ENCODE measurements at places on chromosomes 2 and 18. TPM values are rescaled to one million over a fixed set of nuclear protein-coding genes. Genes with fewer than 3 reads are reported as not detected.

The PMS1 gene
- total RNA-seq = 52.7 TPM

DNA sequence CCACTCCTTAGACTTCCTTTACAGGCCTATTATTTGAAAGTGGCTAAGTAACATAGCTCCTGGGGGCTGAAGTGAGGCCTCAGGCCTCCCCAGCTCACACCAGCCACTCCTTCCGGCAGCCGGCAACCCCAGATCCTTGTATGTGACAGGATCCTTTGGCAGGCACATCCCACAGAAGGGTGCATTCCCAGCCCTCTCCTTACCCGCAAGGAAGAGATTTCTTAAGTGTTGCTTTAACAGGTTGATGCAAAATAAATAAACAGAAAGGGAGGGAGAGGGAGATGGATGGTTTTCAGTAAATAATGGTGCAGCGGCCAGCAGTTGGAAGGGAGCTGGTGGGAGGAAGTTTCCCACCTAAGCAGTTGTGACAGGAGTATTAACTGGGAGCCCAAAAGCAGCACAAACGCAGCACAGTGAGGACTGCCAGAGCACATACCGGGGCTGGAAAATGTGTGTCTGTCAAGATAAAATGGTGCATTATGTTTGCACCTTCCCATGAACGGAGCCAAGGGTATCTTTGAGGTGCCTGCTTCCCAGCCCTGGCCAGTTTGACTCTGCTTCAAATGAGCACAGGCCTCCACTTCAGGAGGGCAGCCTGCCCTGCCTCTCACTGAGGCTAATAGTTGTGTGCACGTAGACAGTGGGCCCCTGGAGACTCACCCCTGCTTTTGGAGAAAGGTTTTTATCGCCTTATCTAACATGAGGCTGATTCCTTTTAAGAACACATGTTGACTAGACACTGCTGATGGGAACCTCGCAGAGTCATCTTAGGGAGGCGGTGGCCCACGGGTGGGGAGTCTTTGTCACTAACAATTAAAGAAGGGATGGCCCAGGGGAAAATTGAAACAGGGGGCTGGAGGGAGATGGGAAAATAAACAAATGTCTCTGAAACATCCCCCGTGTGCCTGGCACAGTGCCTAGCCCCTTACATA lies 32.8 kb downstream of the NRP2 start:
- H3K4me1 ChIP-seq = peaks cover 38% of the 10 kb centered on the region
- H3K27me3 ChIP-seq = peaks cover 12% of the 10 kb centered on the region
- H3K36me3 ChIP-seq = no peaks in the 10 kb centered on the region
- H3K4me3 ChIP-seq = peak overlapping the region; percentile 44
- no peak for DNase-seq

GRCh38 chr2:235924675-235925063 lies 243.5 kb downstream of the GBX2 start:
- no peak for DNase-seq
- H3K4me3 ChIP-seq = no peak overlapping the region
- no peak overlapping the region for H3K27ac ChIP-seq
- peaks cover 3% of the 10 kb centered on the region for H3K27me3 ChIP-seq
- no peaks in the 10 kb centered on the region for H3K36me3 ChIP-seq

GRCh38 chr2:98882971-98883779 lies 52.9 kb downstream of the CRACDL start:
- H3K27ac ChIP-seq = no peak overlapping the region
- H3K4me1 ChIP-seq = no peaks in the 10 kb centered on the region
- no peak for DNase-seq
- H3K4me3 ChIP-seq = no peak overlapping the region
- H3K36me3 ChIP-seq = peaks cover 11% of the 10 kb centered on the region
